ENCODE measurements at places on chromosomes 12 and 14.

GRCh38 chr12:16070113-16070512 is 159.0 kb downstream of the DERA start:
- no peak for DNase-seq

DNA sequence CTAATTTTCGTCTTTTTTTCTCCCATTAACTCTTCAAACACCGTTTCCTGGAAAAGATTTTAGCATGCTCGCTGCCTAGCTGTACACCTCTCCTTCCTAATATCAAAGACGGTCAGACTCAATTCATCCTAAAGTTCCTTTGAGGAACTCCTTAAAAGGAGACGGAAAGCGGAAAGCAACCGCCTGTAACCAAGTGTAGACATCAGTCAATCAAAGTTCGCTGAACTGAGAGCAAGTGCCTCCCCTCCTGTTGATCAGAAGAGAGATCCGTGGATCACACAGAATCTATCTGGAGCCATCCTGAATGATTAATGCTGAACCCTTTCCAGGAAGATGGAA is 412 bp upstream of the TEP1 start:
- peak; percentile 49 for DNase-seq

GRCh38 chr12:123067654-123068053 is 83.2 kb downstream of the PITPNM2 start:
- peak; percentile 71 for DNase-seq

GRCh38 chr14:56996721-56997399 is 186.6 kb upstream of the OTX2 start:
- DNase-seq = no peak

DNA sequence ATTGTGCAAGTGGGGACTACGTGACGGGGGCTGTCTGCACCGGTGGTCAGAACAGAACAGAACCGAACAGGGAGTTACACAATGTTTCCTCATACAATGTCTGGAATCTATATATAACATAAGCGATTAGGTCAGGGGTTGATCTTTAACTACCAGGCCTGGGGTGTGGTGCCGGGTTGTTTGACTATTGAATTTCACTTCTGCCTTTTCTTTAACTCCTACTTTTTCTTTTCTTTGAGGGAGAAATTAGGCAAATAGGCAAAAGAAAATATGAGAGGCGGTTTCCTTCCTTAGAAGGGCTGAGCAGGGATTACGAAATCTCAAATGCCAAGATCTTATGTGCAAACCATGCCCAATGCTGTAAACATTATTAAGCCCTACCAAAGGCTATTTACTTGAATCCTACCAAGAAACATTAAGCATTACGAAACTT is 140.3 kb downstream of the SLC38A6 start:
- DNase-seq = peak; percentile 99

GRCh38 chr14:55803873-55804553 is 224.0 kb downstream of the KTN1 start:
- peak; percentile 60 for DNase-seq

GRCh38 chr14:104297313-104297704 is 158.9 kb downstream of the KIF26A start:
- no peak for DNase-seq

DNA sequence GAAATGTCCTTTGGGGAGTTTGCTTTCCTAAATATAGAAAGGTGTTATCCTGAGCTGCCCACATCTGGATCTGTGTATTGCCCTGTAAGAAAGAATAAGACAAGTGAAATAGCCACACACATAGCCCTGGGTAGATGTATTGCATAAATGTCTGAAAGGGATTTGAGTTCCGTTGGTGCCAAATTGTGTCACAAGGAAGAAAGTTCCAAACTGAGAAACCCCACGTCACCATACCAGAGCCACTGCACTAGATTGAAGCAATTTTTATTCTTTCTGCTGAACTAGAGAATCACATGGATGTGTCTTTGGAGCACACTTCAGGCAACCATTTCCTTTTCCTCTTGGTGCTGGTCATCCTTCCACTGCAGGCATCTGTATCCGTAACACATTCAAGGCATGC is 5.0 kb downstream of the RNASE9 start:
- DNase-seq = no peak

GRCh38 chr14:104980611-104981531 is 2.7 kb upstream of the AHNAK2 start:
- DNase-seq = no peak

- no peak for DNase-seq
These were observed 73.1 kb downstream of the NOC4L start for GRCh38 chr12:132217371-132217770.

- DNase-seq = no peak
These were observed 82.9 kb downstream of the NCOR2 start for GRCh38 chr12:124484526-124484953.

GRCh38 chr12:46904406-46905238 is 78.8 kb upstream of the SLC38A4 start:
- DNase-seq = no peak

GRCh38 chr12:6336889-6337853 is 4.7 kb downstream of the TNFRSF1A start:
- peak; percentile 89 for DNase-seq

DNA sequence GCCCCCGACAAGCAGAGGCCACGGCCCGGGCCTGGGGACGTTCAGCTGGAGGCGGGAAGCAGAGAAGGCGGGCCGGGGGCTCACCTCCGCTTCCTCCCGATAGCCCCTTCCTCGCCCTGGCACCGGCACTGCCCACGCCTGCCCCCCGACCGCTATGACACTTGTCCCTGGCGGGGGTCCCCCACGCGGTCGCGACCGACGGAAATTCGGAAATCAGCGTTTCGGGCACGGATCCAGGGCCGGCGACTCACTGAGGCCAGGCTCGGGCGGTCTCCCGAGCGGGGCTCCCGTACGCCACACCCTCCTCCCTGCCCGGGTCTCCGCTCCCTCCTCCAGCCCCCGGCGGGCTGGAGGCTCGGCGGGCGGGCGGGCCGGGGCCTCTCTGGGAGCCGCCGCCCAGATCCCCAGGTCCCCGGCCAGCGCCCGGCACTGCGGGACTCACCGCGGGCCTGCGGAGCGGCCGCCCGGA is 581 bp downstream of the PITPNM2 start:
- no peak for DNase-seq

DNA sequence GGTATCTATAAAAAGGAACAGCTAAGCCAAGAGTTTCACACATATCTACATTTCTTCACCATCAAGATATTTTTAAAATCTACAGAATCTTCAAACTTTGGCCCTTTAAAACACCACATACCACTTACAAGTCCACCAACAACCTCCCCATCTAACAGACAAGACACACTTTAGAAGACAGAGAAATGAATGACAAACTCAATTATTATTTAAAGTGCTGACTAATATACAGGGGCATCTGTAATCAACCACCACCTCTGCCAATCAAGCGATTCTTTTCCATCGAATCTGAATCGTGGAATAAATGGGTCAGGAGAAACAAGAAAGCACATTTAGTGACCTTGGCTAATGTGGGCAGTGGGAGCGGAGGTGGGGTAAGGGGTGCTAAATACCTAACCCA is 7.7 kb downstream of the SETD3 start:
- DNase-seq = no peak

DNA sequence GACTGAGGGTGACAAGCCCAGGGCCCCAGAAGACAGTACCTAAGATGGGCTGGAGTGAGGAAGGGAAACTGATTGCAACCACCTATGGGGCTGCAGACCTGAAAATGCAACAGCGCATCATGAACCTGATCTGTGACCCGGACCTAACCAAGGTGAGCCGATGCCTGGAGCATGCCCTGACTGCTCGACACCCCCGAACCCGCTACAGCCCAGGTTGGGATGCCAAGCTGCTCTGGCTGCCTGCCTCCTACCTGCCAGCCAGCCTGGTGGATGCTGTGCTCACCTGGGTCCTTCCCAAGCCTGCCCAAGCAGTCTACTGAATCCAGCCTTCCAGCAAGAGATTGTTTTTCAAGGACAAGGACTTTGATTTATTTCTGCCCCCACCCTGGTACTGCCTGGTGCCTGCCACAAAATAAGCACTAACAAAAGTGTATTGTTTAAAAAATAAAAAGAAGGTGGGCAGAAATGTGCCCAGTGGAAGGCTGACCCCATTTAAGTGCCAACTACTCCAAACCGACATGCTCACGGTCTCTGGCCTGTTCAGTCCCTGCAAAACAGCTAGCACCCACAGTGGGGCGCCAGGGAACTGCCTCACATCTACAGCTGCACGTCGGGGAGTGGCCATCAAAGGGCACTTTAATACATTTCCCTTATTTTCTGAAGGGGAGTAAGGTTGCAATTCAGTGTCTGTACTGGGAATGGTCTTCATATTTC is 4.2 kb downstream of the RDH5 start:
- peak; percentile 81 for DNase-seq

GRCh38 chr12:47885566-47885965 is 19.2 kb downstream of the VDR start:
- no peak for DNase-seq

GRCh38 chr14:101552786-101553231 is 8.5 kb upstream of the DIO3 start:
- no peak for DNase-seq

GRCh38 chr12:115993737-115994136 is 283.8 kb downstream of the MED13L start:
- DNase-seq = no peak

- DNase-seq = no peak
These were observed 5.5 kb downstream of the CEP170B start for GRCh38 chr14:104870368-104871144.

DNA sequence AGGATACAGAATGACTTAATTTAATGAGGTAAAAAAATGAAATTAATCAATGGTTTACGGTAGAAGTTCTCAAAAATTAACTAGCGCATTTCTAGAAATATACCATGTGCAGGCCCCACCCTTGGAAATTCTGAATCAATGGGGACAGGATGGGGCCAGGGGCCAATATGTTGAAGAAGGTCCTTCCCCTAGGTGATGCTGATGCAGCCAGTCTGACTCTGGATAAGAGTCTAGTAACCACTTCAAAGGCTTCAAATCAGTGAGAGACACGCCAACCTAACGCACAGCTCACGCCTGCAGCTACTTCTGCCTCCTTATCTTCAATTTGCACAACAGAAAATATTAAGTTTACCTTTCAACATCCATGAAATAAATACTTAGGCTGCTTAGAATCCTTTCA is 14.9 kb downstream of the GIT2 start:
- no peak for DNase-seq

- DNase-seq = peak; percentile 67
These were observed 31.7 kb downstream of the GALC start for GRCh38 chr14:87961246-87961645.

DNA sequence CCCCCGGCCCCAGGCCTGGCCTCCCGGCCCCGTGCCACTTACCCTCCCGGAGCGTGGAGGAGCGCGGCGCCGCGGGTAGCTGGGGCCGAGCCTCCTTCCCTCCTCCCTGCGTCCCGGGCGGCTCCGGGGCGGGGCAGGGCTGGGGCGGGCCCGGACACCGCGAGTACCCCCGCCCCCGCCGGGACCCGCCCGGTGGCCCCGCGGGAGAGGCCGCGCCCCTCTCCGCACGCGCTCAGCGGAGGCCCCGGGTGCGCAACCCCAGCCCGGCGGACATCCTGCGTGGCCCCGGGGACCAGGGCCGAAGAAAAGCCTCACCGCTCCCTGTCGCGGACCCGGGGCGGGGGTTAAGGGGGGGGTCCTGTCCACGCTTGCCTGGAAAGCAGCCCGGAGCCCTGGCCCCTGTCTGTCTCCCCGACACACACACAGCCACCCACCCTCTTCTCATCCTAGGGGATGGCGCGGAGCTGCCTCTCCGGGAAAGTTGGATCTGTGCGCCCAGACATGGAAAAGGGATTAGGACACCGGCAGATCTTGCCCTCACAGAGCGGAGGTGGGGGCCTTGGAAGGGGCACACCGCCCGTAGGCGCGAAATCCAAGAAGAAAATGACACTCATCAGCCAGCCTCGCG is at the start of gene SYNE3:
Gene SYNE3, minus strand, starts transcription at position 97 of the 628 bp plus-strand sequence. CDS start 40,829 bp downstream, outside the sequence.
- no peak for DNase-seq

GRCh38 chr14:36028218-36028617 is 148.3 kb downstream of the PTCSC3 start:
- DNase-seq = no peak

DNA sequence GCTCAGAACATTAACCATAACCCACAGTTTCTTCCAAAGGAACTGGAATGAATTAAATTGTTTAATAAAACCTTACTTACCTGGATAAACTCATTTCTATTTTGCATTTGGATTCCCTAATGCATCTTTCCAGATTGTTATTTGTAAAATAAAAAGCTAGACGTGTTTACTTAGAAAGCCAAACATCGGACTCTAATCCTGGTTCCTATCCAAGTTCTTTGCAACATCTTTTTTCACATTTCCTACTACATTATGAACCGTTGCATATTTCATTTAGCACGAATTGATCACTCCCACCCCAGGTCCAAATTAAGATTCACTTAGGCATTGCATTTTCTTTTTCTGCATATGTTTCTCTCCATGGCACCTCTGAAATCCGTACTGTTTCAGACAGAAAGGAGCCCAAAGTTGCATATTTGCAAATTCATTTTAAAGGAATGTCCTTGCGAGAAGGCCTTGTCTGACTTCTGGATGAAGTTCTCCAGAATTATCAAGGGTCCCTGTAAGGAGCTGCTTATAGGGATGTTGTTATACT is 164.4 kb upstream of the GSC start:
- no peak for DNase-seq

DNA sequence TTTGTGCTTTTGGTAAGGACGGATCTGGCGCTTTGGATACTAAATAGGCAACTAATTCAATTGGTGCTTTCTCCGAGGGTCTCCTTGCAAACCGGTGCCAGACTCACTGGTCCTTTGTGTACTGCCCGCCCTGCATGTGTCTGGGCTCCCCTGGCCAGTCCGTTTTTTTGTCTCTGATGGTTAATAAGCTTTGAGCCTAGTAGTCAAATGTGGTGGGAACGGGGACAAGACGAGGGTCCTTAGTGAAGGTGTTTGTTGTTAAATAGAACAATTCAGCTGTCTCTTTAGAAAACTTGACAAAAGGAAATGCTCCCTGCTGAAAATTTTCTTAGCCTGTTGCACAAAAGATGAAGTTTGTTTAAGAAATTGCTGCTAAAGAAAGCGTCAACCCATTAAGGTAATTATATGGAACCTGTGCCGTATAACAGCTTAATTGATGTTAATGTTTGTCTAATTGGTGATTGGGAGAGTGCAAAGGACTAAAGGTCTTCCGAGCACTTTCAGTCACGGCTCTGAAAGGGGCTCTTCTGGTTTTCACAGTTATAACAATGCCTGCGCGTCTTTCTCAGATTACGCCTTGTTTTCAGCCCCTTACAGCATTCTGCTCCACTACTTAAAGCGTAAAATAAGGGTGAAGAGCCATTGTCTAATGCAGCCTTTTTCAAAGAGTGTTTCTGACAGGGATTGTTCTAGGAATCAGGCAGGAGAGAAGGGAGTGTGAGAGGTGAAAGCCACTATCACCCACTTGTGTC is 537.4 kb downstream of the PRKD1 start:
- DNase-seq = no peak

GRCh38 chr14:91330856-91331255 is 86.4 kb upstream of the GPR68 start:
- no peak for DNase-seq

DNA sequence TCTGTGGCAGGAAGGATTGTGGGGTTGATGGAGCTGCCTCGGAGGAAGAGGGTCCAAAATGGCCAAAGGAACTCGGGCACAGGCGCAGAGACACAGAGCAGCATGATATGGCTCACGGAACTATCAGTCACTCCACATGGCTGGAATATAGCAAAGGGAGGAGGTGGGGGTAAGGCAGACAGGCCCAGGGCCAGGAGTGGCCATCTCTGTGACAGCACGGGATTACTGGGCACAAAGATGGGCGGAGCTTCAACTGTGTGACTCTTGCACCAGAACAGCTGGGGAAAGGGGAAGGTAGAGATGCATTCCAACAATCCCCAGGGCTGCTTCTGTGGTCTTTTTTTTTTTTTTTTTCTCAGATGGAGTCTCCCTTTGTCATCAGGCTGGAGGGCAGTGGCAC is 24.8 kb upstream of the EML1 start:
- DNase-seq = peak; percentile 56

GRCh38 chr12:42017051-42017450 is 127.6 kb downstream of the GXYLT1 start:
- DNase-seq = peak; percentile 7

- DNase-seq = peak; percentile 52
These were observed 5.2 kb upstream of the HSP90B1 start for GRCh38 chr12:103924761-103925641.

Data from MV-4-11 (cell line).